ENCODE measurements at places on chromosomes 12 and 14.

- no peak for DNase-seq
Observed at GRCh38 chr12:130127532-130127911, 34.7 kb upstream of the FZD10 start.

- peak; percentile 81 for DNase-seq
Observed at GRCh38 chr14:68977718-68978171, 1.4 kb downstream of the ACTN1 start.

DNA sequence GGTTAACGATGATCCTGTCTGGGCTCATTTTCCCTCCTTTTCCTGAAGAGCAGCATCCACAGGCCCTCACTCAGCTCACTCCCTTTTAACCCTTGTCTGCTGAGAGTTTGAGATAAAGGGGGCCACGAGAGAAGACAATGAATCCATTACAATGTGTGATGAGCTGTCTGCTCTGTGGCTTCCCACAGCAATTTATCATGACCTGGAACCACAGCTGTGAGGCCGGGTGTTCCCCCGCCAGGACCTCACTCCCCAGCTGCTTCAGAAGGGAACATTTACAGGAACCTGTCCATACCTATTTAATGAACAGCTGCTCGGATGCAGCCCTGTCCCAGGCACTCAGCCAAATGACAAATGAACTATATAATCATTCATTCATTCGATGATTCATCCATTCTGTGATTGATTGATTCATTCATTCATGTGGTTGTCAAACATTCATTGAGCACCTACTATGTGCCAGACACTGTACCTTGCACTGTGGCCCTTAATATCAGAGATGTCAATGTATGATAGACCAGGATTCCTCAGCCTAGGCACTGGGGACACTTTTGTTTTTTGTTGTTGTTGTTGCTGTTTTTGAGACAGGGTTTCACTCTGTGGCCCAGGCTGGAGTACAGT is 18.5 kb upstream of the P2RX7 start:
- DNase-seq = no peak

- DNase-seq = no peak
Observed at GRCh38 chr14:29205658-29206057, 439.1 kb downstream of the FOXG1 start.

GRCh38 chr14:104189629-104190335 is 51.4 kb downstream of the KIF26A start:
- no peak for DNase-seq

GRCh38 chr12:89368391-89368790 is 16.1 kb upstream of the DUSP6 start:
- DNase-seq = no peak

DNA sequence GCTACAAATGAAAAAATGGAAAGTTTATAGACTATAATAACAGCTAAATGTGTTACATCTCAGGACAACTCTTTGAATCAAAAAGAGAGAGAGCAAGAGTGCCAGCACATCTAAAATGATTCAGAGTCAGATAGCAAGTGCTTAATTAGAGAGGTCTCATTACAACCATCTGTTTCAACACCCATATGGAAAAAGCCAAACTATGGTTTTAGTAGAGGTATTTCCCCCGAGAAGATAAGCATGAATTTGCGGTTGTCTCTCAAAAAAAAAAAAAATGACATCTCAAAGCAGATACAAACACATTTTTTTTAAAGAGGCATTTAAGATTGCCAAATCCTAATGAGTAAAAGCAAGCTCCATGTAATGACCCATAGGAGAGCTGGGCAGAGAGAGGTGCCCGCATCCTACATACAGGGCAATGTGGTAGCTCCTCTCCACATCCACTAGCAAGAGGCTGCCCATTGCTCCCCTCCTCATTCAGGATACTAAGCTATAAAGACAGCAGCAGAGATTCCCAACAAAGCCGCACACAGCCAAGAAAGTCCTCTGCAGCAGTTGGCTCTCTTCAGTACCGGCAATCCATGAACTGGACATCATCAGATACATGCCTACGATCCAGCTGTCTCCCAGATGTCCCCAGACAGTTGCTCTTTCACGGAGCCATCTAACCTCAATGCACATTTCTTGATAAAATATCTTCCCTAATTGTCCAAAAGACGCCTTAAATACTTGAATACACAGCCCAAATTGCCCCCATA is 100.4 kb downstream of the EFCAB11 start:
- no peak for DNase-seq

- DNase-seq = no peak
Observed at GRCh38 chr12:92927436-92928281, 1.4 kb downstream of the EEA1 start.

GRCh38 chr14:103499709-103500108 is 22.9 kb downstream of the CKB start:
- DNase-seq = no peak

DNA sequence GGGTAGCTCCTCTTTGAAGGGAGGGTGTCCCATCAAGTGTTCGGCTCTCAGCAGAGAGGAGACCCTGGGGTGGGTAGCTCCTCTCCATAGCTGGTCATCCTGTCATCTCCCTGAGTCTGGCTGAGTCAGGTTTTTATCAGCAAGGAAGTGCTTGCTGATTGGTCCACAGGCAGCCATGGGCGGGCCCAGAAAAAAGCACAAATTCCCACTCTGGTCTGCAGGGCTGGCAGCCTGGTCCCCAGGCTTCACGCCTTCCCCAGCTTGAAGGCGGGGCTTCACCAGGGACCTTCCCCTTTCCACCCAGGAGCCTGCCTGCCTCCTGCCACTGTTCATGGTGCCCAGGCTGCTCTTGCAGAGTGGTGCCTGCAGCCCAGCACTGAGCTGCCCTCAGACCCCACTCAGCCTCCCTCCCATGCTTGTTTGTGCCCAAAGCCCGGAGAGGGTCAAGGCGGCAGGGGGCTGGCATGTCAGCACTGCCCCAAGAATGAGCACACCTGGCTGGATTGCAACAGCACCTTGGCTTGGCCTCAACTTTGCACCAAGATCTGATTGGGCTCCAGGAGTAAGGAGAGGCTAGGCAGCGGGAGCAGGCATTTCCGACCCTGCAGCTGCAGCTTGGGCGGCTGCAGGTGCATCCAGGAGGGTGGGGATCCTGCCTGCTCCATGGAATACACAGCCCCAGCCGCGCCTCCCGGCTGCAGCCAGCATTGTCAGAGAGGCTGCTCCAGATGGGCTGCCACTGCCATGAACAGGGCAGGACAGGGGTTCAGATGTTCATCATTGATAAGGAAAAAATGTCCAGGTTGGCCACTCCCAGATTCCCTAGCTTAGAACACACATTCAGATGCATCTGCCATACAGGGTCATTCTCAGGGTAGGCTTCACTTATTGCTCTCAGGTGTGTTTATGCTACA is 22.0 kb upstream of the WDR89 start:
- DNase-seq = no peak

DNA sequence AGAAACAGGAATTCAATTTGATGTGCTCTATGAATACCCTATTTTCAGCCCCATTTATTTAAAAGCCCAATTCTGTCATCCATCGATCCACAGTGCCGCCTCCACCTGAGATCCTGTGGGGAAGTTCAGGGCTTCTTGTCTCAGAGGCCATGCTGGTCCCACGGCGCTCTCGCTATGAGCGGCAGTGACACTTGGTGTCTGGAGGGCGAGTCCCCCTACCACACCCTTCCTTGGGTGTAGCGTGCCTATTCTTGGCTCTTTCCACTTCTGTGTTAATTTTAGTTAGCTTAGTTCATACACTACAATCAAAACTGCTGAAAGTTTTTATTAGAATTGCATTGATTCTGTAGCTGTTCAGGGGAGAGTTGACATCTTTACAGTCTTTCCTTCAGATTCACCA is 73.8 kb downstream of the DDX51 start:
- DNase-seq = no peak

DNA sequence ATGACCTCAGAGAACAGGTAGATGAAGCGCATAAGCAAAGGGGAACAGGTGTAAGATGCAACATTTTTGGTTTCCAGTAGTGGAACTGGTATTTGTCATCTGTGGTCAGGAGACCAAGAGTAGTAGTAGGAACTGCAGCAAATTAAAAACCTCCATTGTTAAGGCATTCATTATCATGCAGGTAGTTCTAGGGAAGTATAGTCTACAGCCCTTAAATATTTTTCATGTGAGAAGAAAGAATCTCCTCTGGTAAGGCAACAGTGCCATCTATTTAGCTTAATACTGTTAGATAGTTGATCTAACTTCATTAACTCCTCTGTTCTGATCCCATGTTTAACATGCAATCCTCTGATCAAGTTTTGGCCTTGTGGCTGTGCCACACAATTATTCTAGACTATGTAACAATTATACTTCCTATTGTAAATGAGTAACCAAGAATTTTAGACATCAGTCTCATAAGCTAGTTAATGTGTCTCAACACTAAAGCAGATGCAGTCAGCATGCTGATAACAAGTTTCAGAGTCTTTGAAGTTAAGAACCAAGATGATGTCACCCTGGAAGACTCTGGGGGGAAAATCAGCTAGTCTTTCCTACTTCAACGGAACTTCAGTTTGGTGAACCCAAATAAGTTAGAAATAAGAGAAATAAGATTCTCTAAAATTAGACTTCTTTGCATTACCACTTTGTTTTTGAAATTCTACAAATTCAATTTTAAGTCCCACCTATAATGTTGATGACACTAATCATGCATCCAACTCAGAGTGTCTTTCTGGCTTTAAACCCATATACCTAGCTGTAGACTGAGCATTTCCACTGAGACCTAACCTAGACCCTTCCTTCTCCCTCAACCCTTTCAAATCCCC is 70.9 kb downstream of the STXBP6 start:
- no peak for DNase-seq

DNA sequence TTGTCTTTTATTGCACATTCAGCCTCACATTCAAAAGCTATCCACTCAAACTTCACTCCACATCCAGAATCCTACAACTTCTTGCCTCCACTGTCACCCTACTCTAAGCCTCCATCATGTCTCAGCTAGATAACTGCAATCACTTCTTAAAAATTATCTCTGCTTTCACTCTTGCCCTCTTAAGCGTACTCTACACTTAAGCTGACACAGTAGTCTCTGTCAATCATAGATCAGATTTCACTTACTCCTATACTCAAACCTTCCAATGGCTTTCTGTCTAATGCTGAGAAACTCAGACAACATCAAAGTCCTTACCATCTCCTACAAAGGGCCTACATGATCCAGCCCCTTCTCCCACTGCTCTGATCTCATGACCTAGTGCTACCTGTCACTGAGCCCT is 304.1 kb downstream of the ITPR2 start:
- no peak for DNase-seq

DNA sequence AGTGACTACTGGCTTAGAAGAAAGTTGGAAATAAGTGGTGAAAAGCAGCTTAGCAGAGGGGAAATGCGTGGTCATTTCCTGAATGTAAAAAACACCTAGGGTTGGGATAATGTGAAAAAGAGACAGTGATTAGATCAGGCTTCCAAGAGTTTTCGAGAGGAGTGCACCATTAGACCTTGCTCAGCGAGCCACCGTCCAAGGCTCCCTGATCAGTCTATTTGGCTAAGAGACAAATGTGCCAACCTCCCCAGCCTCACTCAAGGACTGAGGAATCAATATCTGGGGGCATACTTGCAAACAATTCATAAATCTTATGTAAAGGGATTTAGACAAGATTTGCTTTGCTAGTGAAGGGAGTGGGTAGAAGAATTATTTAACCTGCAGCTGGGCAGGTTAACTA is 594.5 kb downstream of the NRXN3 start:
- DNase-seq = no peak
